ENCODE measurements at places on chromosomes 5 and 9.

DNA sequence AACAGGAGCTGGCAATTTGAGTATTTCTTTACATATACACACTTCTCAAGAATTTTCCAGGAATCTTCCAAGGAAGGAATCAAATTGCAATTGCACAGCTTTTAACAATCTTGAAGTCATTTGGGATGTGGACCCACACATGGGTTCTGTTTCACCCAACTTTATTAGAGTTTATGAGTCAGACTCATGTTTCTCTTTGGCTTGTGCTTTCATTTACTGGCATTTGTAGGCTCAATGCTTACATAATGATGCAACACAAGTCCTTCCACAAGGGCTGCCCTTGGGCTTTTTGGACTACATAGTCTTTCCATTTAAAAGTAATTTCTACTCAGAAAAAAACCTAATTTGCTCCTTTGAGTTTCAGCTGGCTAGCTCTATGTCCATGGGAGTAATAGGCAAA lies 4.6 kb upstream of the CDC37L1 start:
- DNase-seq: no peak

GRCh38 chr5:162323466-162323865 lies 255.9 kb downstream of the GABRG2 start:
- no peak for DNase-seq

DNA sequence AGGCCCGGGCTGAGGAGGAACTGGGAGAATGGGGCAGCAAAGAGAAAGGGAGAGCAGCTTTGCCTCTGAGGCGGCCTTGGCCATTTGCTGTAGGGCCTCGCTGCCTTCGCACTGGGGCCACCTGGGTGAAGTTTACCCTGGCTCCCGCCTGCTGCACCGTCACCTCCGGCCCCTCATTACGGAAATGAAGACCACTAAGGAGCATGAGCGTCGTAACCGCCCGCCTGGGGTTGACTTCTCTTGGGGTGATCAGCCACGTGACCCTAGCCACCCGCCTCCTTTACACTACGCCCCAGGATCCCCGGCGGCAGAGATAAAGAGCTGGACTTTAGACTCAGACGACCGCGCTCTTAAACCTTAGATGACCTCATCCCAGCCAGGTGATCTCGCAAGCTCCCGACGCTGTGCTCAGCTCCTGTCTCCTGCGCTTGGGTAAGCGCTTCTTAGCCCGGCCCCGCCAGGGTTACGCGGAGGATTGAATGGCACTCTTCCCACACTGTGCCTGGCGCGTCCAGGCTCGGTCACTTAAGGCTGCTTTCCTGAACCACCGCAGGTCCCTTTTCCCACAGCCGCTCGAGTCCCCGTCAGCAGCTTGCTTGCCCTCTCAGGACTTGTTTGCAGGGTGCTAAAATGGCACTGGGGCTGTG lies 107.9 kb upstream of the LARP1 start:
- DNase-seq: no peak

GRCh38 chr5:154031937-154032489 lies 6.7 kb downstream of the FAM114A2 start:
- DNase-seq: no peak

- no peak for DNase-seq
These were observed 508.1 kb downstream of the CDH9 start for GRCh38 chr5:26530305-26530704.

- no peak for DNase-seq
These were observed 8.6 kb downstream of the PCA3 start for GRCh38 chr9:76772686-76773445.

- no peak for DNase-seq
These were observed 160.1 kb downstream of the ROR2 start for GRCh38 chr9:91789941-91790340.

GRCh38 chr5:135850671-135851070 lies 16.2 kb downstream of the SLC25A48 start:
- no peak for DNase-seq

DNA sequence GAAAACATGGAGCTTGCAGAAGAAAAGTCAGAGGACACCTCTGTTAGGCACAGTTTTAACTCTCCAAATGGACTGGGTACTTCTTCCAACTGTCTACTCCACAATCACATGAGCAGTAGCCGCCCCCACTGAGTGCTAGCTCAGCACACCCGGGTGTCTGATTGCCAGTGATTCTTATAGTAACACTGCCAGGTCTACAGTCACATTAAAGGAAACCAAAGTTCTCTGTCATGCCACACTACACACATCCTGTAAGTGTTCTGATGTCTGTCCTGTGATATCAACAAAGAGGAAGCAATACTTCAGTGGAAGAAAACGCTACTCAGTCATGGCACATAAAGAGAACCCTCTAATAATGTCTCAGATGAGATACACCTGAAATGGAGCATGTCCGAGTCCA lies at the start of gene HAVCR2:
HAVCR2 (minus strand) TSS at position 69 of the 400 bp plus-strand sequence; CDS start at position 8, 61 bp downstream.
- DNase-seq: no peak

DNA sequence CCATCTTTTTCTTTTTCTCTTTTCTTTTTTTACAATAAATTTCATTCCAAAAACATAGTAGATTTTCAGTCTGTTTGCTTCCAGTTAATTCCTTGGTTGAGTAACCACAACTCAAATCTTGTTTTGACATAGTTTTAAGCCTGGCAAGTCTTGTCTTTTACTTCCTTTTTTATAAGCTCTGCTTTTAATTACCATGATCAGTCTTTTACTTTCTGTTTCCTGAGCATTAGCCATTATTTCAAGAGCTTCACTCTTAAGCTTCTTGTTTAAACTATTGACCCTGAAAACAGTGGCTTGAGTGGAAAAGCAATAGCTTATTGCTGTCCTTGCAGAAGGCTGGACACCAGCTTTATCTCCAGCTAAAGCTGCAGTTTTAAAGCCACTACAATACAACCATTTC lies 1363.3 kb downstream of the MAT2B start:
- DNase-seq: no peak

GRCh38 chr9:103941104-103941503 lies 153.0 kb upstream of the SMC2 start:
- DNase-seq: no peak

- DNase-seq: no peak
These were observed 267.7 kb upstream of the SMARCA2 start for GRCh38 chr9:1747417-1747967.

DNA sequence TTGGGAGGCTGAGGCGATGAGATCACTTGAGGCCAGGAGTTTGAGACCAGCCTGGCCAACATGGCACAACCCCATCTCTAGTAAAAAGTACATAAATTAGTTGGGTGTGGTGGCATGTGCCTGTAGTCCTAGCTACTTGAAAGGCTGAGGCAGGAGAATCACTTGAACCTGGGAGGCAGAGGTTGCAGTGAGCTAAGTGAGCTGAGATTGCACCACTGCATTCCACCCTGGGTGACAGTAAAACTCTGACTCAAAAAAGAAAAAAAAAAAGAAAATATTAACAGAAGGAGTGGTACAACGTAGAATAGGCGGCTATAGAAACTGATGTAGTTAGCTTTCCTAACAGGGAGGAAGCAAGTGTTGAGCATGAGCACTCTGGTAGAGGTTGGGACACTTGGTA lies 59.9 kb downstream of the PBX3 start:
- DNase-seq: no peak

- DNase-seq: no peak
These were observed 81.0 kb downstream of the MRPL36 start for GRCh38 chr5:1718669-1719068.

DNA sequence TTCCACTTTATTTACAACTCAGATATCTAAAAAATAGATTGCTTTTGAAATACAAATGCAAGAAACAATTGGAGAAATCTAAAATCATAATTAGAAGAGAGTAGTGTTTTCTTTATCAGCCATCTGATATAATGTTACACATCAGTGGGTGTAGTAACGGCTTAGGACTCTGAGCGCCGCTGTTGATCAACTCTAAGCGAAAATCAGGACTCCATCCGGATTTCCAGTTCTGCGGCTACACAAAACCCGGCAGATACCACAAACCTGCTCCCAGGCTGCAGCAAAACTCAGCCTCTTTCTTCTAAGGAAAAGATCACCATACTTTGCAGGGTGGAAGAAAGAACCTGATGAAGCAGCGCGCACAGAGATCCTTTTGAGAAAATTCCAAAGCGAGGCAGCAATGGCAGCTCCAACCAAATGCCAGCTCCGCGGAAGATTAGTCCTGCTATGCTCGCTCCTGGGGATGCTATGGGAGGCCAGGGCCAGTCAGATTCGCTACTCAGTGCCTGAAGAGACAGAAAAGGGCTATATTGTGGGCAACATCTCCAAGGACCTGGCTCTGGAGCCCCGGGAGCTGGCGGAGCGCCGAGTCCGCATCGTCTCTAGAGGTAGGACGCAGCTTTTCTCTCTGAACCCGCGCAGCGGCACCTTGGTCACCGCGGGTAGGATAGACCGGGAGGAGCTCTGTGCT lies at the start of gene PCDHGA9:
PCDHGA9 (plus strand) TSS at position 226 of the 691 bp plus-strand sequence; CDS start at position 401, 175 bp downstream.
- no peak for DNase-seq

DNA sequence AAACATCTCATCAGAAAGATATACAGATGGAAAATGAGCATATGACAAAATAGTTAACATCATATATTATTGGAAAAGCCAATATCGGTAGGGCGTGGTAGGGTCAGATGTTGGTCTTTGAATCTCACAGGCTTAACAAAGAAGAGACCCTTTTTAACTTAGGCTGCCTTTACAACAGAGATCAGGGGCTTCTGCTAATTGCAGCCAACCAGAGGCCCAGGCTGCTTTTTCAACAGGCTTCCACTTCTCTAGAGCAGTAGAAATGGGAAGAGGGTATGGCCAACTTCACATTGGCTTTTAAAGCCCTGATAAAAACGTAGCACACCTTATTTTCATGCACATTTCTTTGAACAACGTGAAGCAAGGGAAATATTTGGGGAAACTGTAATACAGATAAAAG lies 764.3 kb upstream of the CTNND2 start:
- DNase-seq: no peak

- DNase-seq: no peak
These were observed 393.5 kb downstream of the DMAC1 start for GRCh38 chr9:7405924-7406604.

GRCh38 chr9:124256517-124257069 lies 1.2 kb upstream of the NEK6 start:
- no peak for DNase-seq

DNA sequence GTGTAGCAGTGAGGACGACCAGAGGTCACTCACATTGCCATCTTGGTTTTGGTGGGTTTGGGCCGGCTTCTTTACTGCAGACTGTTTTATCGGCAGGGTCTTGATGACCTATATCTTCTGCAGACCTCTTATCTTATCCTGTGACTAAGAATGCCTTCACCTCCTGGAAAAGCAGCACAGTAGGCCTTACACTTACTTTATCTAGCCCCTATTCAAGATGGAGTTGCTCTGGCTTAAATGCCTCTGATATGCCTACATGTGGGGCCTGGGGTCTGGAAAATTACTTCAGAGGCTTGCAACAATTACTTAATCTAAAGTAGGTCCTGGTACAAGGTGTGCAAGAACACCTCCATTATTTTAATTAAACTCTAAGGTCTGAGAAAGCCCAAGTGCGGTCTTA lies 86.9 kb upstream of the IL12B start:
- DNase-seq: no peak

DNA sequence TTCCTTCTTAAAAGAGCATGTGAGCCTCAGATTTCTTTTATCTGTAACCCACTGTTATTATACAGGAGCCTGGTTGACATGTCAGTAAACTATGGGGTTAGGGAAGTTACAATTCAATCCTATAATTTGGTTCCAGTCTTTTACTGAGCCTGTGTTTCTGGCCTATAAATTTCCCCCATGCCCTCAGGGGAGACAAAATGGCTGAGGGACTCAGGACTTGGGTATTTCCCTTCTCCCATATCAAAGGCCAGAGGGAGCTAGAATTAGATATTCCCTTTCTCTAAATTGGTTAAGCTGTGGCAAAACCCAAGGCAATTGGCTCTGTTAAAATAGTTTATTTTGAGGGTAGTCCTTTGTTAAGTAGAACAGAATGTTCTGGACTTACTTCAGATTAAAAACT lies 823.2 kb downstream of the TLE1 start:
- no peak for DNase-seq
